ENCODE measurements at places on chromosomes 3 and 15. TPM values are rescaled to one million over a fixed set of nuclear protein-coding genes. Genes with fewer than 3 reads are reported as not detected.

- H3K4me1 ChIP-seq: peaks cover 24% of the 10 kb centered on the region
- no peak overlapping the region for H3K4me3 ChIP-seq
- no peaks in the 10 kb centered on the region for H3K36me3 ChIP-seq
- no peak for DNase-seq
- no peak overlapping the region for H3K27ac ChIP-seq
These were observed 23.6 kb downstream of the CRTC3 start for GRCh38 chr15:90553248-90553745.

DNA sequence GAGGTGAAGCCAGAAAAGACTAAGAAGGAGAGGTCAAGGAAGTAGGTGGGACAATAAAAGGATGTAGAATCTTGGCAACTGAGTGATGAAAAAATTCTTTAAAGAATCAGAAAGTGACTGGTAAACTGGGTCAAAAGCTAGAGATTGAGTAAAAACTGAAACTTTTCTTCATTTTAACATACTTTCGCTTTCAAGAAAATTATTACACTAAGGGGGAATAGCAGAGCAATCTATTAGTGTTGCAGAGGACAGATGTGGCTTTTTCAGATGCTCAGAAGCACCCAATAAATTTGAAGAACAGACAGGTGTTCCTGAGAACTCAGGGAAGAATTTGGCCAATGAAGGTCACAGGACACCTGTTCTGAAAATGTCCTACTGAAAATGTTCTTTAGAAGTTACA is 805.4 kb upstream of the ALCAM start:
- no peaks in the 10 kb centered on the region for H3K4me1 ChIP-seq
- no peaks in the 10 kb centered on the region for H3K27me3 ChIP-seq
- H3K4me3 ChIP-seq: no peak overlapping the region
- DNase-seq: no peak
- H3K36me3 ChIP-seq: no peaks in the 10 kb centered on the region

DNA sequence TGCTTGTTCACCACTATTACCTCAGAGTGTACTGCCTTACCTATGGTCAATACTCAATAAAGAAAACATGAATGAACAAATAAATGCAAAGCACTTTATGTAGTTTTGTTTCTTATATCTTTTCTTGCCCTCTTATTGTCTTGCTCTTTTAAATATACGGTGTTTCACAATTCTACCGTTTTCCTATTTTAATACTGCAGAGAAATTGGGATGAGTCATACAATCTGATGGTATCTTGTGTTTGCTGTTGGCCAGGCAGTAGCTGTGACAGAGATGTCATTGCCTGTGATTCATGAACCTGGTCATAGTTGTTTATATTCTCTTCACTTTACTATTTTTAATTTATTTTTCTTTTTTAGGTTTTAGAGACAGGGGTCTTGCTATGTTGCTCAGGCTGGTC is 48.3 kb downstream of the SERP1 start:
- no peak for DNase-seq
- no peak overlapping the region for H3K27ac ChIP-seq
- H3K36me3 ChIP-seq: no peaks in the 10 kb centered on the region
- no peaks in the 10 kb centered on the region for H3K4me1 ChIP-seq
- no peaks in the 10 kb centered on the region for H3K27me3 ChIP-seq
- H3K4me3 ChIP-seq: no peak overlapping the region

GRCh38 chr3:191350396-191351090 is 20.2 kb upstream of the UTS2B start:
- DNase-seq: no peak
- no peak overlapping the region for H3K4me3 ChIP-seq
- H3K27ac ChIP-seq: peak overlapping the region; percentile 53
- H3K27me3 ChIP-seq: no peaks in the 10 kb centered on the region

GRCh38 chr3:177824841-177825240 is 627.6 kb upstream of the TBL1XR1 start:
- no peaks in the 10 kb centered on the region for H3K27me3 ChIP-seq
- no peak for DNase-seq
- no peak overlapping the region for H3K27ac ChIP-seq
- no peaks in the 10 kb centered on the region for H3K36me3 ChIP-seq
- no peak overlapping the region for H3K4me3 ChIP-seq

Gene GORASP1
- polyA plus RNA-seq: 56.2 TPM

Gene CPNE9
- polyA plus RNA-seq: 0.85 TPM
